ENCODE measurements at places on chromosomes 2 and 18.
A peak's percentile ranks its signal among the peaks of the same experiment; 100 is the strongest.

- no peak for DNase-seq
Observed at GRCh38 chr2:121694398-121695170, 42.1 kb downstream of the NIFK start.

- DNase-seq = no peak
Observed at GRCh38 chr2:149679286-149679685, 91.7 kb upstream of the MMADHC start.

DNA sequence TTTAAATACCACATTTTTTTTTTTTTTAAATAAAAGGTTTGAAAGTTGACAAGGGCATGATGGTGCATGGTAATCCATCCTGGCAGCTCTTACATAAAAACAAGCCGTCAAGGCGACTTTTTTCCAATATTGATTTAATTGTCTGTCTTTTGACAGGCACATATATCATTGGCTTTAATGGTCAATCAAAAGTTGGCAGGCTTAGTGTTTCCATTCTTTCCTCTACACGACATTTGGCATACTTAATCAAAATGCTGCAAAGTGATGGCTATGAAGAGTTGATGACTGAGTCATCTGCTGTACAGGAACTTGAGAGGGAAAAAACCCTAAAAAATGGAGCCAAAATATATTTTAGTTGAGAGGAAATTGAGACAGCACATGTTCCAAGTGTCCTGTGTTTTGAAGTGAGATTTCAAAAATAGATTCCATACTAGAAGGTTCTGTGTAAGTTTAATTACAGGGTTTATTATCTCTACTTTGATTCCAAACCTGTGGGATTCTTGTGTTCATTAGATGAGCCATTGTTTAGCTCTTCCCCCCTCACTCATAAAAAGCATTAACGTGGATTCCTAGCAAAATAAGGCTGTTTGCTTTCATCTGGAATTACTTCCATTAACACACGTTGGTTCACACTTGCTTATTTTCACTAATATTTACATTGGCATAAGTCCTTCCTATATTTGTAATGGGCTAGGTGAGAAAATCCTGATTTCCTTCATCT, 3.2 kb downstream of the TSHZ1 start:
- no peak for DNase-seq

GRCh38 chr2:143146815-143147530, 17.8 kb downstream of the ARHGAP15 start:
- peak; percentile 65 for DNase-seq

DNA sequence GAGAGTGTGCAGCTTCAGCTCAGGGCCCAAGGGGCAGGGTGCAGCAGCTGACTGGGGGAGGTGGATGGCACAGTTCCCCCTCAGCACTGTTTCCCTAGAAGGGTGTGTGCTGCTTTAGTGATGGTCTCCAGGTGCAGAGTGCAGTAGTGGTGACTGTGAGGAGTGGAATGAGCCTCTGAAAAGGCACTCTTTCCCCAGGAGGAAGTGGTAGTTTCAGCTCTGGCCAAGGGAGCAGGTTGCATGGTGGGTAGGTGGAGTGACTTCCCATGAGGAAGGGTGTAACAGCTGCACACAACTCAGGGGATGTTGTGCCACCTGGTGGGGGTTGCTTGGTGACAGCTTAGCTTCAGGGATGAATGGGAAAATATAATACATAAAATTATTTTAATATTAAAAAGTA, 251.5 kb upstream of the NXPH2 start:
- DNase-seq = no peak

DNA sequence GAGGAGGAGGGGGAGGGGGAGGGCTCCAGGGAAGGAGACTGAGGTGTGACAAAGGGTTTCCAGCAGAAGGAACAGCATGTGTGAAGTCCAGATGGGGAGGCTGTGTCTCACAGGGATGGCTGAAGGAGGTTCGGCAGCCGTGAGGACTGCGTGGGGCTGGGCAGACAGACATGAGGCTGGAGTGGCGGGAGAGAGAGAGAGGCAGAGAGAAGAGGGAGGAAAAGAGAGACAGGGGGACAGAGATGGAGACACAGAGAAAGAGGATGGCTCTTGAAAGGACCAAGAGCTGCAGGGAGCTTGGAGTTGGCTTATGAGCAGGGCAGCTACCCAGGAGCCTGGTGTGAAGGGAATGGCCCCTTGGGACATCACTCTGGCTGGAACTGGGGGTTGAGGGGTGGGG, 138.9 kb upstream of the ASB18 start:
- no peak for DNase-seq

- DNase-seq = no peak
Observed at GRCh38 chr18:23459530-23459921, 6.4 kb downstream of the RIOK3 start.

DNA sequence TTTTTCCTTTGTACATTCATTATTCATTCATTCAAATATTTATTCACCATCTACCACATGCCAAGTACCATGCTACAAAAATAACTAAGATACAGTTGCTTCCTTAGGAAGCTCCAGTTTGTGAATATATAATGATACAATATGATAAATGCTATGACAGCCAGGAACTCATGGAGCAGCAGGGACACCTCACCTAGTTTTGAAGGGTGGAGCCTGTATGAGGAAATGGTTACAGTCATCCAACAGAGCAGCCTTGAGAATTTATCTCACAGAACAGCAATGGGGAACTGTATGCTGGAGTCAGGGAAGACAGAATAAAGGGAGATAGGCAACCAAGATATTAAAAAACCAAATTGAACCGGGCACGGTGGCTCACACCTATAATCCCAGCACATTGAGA, 124.0 kb downstream of the OSBPL1A start:
- peak; percentile 7 for DNase-seq

DNA sequence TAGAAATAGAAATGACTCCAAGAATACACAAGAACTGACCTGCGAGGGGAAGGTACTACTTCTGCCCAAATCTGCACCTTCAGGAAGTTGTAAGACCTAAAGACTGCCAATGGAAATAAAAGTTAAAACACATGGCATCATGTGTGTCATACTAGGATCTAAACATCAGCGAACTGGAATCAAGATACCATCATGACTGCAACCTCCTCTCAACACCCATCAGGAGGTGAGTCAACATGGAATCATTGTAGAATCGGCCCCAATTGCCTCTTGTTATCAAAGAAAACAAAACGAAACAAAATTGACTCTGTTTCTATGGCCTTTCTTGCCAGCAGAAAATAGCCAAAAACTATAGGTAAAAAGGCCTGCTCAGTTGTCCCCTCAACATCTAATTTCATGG, 15.1 kb downstream of the RDH14 start:
- no peak for DNase-seq

- DNase-seq = no peak
Observed at GRCh38 chr18:2192562-2192961, 378.7 kb downstream of the METTL4 start.

GRCh38 chr18:22828171-22828570, 105.0 kb upstream of the RBBP8 start:
- DNase-seq = no peak

Measured in hematopoietic multipotent progenitor cell treated with erythropoietin and hydrocortisone succinate and interleukin-3 and kit ligand, for 6 days (in vitro differentiated cells).